ENCODE measurements at places on chromosomes 1 and 21. TPM values are rescaled to one million over a fixed set of nuclear protein-coding genes. Genes with fewer than 3 reads are reported as not detected.

CELA2B gene
- not detected for total RNA-seq

CNN3 gene
- 1.0 TPM for total RNA-seq

PTGER3 gene
- total RNA-seq, result 0.32 TPM

OR4F16 gene
- total RNA-seq, result not detected

CRNN gene
- total RNA-seq, result not detected

EDN2 gene
- total RNA-seq, result 0.52 TPM

OR14C36 gene
- total RNA-seq, result not detected

RIPPLY3 gene
- not detected for total RNA-seq

GADD45A gene
- total RNA-seq, result 98.8 TPM

CATSPERE gene
- total RNA-seq, result 0.49 TPM

CORT gene
- total RNA-seq, result not detected

TTC24 gene
- total RNA-seq, result 2.3 TPM

WNT3A gene
- total RNA-seq, result not detected

OLFML2B gene
- not detected for total RNA-seq

OR2T3 gene
- total RNA-seq, result not detected

FCAMR gene
- not detected for total RNA-seq

TMEM200B gene
- not detected for total RNA-seq

KCNK2 gene
- not detected for total RNA-seq

All from CD4-positive, CD25-positive, alpha-beta regulatory T cell (primary cell).